ENCODE measurements at places on chromosomes 5 and 9. TPM values are rescaled to one million over a fixed set of nuclear protein-coding genes. Genes with fewer than 3 reads are reported as not detected.

GRCh38 chr9:114962809-114963208 lies 32.4 kb upstream of the TNFSF8 start:
- no peak for DNase-seq

DNA sequence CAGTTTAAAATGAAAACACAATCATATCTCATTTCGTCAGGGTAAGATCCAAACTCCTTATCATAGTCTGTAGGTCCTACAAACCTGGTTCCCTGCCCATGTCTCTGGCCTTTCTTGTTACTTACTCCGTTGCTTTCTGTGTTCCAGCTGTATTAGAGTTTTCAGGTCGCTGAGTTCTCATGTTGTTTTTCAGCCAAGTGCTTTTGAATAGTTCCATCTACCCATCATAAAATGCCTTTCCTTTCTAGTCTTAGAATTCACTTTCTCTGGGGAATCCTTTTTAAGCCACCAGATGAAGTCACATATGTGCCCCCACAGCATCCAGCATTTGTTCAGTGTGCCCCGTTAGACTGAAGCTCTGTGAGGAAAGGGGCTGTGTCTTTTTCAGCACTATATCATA lies 228.7 kb downstream of the YTHDC2 start:
- no peak for DNase-seq

GRCh38 chr9:100725371-100725770 lies 147.5 kb downstream of the CAVIN4 start:
- no peak for DNase-seq

DNA sequence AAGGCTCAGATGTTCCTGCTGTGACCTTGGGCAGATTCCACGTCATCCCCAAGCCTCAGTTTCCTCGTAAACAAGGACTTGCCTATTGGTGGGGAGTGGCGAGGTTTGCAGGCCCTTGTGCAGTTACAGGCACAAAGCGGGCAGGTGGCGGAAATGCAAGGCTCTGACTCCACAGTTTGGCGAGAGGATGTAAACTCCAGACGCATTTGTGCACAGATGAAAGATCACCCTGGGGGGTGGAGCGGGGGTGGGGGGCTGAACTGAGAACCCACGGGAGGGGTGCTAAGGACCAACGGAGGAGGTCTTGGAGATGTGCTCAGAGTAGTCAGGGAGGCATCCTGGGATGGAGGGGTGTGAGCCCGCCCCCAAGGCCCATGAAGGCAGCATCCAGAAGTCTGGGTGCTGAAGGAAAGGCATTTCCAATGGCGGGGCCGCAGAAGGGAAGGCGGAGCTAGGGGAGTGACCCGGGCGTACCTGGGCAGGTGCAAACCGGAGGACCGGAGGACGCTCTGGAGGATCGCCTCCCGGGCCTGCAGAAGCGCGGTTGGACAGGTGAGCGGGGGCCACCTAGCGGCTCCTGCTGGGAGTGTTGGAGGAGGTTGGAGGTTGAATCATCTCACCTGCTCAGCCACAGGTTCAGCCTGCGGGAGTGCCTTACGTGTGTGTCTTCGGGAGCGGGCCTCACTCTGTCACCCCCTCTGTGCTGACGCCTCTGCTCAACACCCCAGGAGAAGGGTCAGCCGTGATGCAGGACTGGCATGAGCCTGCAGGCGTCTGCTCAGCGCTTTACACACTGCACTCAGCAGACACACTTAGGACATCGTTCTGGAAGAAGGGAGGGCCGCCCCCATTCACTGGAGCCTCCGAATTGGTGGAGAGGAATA lies 1.9 kb upstream of the FIBCD1 start:
- peak; percentile 90 for DNase-seq

DNA sequence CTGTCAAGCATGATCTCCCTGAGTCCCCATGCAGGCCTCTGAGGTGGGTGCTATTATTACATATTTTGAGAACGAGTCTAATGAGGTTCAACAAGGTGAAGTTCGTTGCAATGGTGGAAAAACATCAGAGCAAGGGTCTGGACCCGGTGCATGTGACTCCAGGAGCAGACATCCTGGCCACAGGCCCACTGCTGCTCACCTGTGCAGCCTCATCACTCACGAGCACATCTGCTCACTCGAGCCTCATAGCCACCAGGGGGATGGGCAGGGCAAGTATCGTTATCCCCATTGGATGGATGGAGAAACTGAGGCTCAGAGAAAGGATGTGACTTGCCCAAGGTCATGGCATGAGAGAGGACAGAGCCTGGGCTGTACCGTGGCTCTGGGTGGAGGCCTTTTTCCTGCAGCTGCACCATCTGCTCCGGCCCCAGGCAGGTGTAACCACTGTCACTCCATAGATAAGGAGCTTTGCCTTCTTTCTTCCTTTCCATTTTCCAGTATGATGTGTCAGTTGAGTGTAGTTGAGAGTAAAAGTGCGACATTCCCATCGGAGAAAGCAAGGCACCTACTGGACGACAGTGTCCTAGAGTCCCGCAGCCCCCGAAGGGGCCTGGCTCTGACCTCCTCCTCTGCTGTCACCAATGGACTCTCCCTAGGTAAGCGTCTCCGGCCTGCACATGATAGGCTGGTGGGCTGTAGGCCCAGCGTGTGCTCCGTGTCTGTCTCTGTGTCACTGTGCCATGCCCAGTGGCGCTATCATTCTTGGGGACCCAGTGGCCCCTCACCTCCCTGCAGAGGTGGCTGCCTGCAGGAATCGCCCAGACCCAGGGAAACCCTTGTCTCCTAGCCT lies 68.4 kb upstream of the GARNL3 start:
- DNase-seq = no peak

DNA sequence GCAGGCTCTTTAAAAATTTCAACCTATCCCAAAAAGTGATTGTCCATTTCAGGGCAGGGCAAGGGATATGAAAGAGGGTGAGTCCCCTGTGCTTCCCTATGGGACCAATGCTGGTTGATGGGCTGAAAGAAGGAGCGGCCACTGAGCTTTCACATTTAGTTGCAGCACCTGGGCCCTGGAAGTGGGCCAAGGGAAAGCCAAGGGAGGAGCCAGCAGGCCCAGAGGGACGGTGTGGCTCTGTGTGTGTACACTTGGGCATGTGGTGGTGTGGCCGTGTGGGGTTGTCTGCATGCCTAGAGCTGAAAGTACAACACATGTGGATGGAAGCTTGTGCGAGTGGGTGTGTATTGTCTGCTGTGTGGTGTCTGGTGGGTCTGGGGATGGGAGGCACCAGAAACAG lies 14.0 kb upstream of the PSMD5 start:
- DNase-seq = no peak

GRCh38 chr5:176365351-176366231 lies at the start of gene ARL10:
Gene ARL10 (plus strand): TSS chr5:176365487. CDS start chr5:176365564, 77 bp downstream.
- DNase-seq = peak; percentile 77

- DNase-seq = no peak
These were observed 15.4 kb upstream of the NPR2 start for GRCh38 chr9:35776018-35776417.

DNA sequence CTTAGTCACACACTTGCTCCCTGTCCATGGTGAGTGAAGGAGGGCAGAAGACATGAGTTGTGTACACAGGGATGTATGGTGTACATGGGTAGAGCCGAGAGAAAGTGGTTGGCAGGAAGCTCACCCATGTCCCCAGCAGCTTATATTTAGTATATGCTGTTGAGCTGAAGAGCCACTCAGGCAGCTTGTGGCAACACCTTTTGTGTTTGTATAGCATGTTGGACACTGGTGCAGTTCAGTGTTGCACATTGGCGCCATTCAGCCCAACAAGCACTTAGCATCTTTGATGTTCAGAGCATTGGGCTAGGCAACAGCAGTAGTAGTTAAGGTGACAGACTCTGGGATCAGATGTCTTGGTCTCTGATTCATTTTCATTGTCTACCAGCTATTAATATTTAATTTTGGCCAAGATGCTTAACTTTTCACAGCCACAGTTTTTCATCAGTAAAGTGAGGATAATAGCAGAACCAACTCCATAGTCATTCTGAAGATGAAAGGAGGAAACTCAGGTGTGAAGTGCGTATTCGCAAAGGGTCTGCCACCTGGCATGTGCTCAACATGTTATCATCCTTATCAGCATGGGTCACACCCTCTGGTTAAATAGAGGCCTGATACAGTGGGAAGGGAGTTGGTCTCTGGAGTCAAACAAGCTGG lies 184.8 kb downstream of the NR3C1 start:
- DNase-seq = no peak

DNA sequence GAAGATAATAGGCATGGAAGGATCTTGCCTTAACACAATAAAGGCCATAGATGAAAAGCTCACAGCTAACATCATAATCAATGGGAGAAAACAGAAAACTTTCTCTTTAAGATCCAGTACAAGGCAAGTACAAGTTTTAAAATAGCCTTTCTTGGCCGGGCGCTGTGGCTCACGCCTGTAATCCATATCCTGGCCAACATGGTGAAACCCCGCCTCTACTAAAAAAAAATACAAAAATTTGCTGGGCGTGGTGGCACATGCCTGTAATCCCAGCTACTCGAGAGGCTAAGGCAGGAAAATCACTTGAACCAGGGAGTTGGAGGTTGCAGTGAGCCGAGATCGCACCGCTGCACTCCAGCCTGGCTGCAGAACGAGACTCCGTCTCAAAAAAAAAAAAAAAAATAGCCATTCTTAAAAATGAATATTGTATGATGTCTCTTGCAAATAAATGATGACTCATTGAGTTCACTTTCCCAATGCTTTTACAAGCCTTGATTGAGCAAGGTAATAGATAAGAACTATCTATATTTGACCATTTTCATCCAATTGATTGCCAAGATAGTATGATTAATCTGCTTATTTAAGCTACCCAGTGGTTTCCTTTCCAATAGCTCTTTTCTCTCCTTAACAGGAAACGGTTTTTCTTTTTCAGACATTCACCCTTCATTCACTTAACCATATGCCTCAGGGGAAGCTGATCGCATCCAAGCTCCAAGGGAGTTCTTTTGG lies 15.8 kb downstream of the CCDC152 start:
- DNase-seq = no peak

- DNase-seq = no peak
These were observed 83.1 kb downstream of the COL27A1 start for GRCh38 chr9:114238472-114238871.

Gene SPINK4
- not detected for total RNA-seq

DNA sequence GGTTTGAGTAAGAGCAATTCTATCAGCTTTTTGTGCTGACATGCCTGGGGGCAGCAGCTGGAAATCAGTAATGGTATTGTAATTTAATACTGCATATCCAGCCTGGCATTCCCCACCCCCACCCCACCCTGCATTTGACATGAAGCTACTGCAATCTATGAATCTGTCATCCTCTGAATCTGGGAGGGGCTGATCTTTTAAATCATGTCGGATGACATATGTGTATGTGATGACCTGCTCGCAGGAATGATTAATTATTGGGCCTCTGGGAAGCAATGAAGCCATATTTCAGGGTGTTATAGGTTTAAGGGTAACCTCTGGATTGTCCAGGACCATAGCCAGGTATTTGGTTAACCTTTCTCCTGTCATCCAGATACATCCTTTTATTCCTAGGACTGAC lies 64.6 kb upstream of the RASGRF2 start:
- DNase-seq = no peak

Gene SRP19
- total RNA-seq = 22.8 TPM

- DNase-seq = no peak
These were observed 36.9 kb downstream of the TGFBR1 start for GRCh38 chr9:99141849-99142248.

Gene TAF11L10
- total RNA-seq = not detected

DNA sequence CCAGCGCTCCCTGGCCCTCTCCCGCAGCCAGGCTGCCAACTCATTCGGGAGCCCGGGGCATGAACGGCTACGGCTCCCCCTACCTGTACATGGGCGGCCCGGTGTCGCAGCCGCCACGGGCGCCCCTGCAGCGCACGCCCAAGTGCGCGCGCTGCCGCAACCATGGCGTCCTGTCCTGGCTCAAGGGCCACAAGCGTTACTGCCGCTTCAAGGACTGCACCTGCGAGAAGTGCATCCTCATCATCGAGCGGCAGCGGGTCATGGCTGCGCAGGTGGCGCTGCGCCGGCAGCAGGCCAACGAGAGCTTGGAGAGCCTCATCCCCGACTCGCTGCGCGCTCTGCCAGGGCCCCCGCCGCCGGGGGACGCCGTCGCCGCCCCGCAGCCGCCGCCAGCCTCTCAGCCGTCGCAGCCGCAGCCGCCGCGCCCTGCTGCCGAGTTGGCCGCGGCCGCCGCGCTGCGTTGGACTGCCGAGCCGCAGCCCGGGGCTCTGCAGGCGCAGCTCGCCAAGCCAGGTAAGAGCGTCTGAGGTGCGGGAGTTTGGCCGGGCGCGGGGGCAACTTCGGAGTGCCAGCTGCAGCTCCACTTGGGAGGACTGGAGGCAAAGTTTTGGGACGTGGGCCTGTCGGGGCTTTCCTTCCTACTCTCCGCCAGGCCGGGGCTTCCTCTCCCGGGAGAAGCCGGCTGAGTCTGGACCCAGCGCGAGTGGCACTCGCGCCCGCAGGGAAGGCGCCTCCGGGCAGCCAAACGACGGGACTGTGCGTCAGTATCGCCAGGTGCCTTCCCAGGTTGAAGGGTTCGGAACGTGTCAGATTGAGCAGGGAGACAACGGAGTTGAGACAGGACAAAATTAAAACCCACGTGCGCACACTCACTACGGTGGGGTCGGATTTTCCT lies 735 bp downstream of the DMRT3 start:
- no peak for DNase-seq

Gene MSMP
- not detected for total RNA-seq

All from upper lobe of right lung (tissue), 1 donor.